Psoas muscle (tissue), 8 donors: ENCODE measurements at places on chromosomes 6 and 20. TPM values are rescaled to one million over a fixed set of nuclear protein-coding genes. Genes with fewer than 3 reads are reported as not detected.

DNA sequence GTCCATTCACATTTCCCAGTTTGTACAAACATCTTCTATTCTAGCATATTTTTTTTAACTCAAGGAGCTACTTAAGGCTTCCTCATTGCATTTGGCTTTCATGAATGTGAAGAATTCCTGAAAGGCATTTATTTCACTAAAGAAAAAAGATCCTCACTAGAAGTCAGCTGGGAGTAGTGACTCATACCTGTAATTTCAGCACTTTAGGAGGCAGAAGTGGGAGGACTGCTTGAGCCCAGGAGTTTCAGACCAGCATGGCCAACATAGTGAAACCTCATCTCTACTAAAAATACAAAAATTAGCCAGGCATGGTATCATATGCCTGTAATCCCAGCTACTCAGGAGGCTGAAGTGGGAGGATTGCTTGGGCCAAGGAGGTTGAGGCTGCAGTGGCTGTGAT, 30.9 kb upstream of the XRN2 start:
- no peak for DNase-seq
- no peaks in the 10 kb centered on the region for H3K4me1 ChIP-seq
- H3K4me3 ChIP-seq = no peak overlapping the region
- no peak overlapping the region for H3K27ac ChIP-seq
- H3K36me3 ChIP-seq = no peaks in the 10 kb centered on the region

DNA sequence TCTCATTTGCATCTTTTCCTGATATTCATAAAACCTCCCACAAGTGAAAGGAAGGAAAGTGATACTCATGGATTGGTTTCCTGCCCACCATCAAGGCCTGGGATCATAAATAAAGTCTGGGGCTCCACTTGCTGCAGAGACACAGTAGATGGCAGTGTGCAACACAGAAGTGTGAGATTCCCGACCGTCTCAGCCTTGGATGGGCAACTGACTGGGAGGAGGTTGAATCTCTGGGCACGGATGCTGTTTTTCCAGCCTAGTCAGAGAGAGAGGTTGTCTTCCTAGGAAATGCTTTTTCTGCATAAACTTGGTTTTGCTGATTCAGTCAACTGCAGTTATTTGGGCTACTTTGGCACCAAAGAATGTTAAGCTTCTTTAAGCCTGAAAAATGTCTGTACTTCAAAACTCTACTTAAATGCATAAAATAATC, 9.9 kb upstream of the RFPL4B start:
- no peaks in the 10 kb centered on the region for H3K36me3 ChIP-seq
- H3K27ac ChIP-seq = no peak overlapping the region
- no peak overlapping the region for H3K4me3 ChIP-seq
- H3K27me3 ChIP-seq = no peaks in the 10 kb centered on the region
- H3K4me1 ChIP-seq = no peaks in the 10 kb centered on the region

Gene SRXN1
- polyA plus RNA-seq = 172 TPM

GRCh38 chr20:25863536-25864325, 167.1 kb upstream of the ZNF337 start:
- no peaks in the 10 kb centered on the region for H3K27me3 ChIP-seq
- H3K27ac ChIP-seq = no peak overlapping the region
- peaks cover 6% of the 10 kb centered on the region for H3K4me1 ChIP-seq
- H3K36me3 ChIP-seq = no peaks in the 10 kb centered on the region
- DNase-seq = no peak

Gene DEFB110
- polyA plus RNA-seq = not detected

DNA sequence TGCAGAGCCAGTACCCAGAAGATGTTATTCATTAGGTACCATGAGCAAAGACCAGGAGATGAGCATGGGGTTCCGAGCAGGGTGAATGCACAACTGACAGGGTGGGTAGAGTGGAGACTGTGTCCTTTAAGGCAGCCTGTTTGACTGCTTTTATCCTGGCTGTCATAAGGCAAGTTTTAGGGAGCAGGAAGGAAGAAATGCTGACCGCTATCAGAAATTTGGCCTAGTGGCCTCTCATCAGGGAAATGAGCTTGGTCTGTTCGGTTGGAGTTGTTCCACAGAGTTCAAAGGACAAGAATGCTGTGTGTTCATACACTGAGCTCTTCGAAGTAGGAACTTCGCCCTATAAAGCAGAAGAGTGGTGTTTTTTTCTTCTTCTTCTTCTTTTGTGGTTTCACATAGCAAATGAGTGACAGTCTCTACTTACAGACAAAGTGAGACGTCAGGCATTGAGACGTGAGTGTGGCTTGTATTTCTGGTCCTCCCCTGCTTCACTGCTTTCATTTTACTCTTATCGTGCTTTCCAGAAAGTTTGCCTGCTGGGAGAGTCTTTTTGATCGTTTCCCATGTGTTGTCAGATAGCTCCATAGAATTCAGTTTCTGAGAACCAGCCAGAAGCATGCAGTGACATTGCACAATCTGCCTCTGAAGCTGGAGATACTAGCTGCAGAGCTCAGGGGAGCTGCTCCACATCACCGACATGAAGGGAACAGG, at the start of gene CASS4:
CASS4 (plus strand) TSS at position 502 of the 714 bp plus-strand sequence; CDS start at position 701, 199 bp downstream.
- H3K27ac ChIP-seq = no peak within 1 kb of the TSS
- peaks cover 3% of the 10 kb centered on the region for H3K36me3 ChIP-seq
- H3K4me1 ChIP-seq = no peaks in the 10 kb centered on the region
- H3K27me3 ChIP-seq = no peaks in the 10 kb centered on the region
- peak within 1 kb of the TSS; percentile 26 for H3K4me3 ChIP-seq

DNA sequence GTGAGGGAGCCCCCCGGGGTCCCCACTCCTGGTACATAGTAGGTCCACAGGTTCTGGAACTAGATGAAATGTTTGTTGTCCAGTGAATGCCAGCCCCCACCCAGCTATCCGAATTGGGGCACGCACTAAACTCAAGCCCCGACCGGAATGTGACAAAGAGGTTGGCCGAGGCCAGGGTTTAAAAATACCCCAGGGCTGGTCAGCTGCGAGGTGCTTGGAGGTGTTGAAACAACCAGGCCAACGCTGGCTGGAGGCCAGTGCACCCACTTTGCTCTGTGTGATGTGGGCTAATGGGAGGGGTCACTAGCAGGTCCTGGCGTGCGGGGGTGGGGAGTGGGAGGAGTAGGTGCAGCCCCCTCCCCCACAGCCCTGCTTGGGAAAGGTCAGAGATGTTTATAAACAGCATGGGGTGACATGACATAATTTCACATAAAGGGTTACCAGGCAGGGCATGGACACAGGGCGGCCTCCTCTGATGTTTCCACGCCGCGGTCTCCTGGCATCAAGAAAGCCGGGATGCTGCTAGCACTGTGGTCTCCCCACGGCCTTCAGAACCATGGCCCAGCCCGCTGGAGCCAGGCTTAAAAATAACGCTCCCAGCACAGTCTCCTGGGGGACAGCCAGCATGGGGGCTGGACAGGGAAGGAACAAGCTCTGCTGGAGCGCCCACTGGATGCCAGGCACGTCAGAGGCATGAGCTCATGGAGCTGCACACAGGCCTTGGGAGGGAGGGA, 111.2 kb upstream of the PTPN1 start:
- H3K36me3 ChIP-seq = no peaks in the 10 kb centered on the region
- H3K4me1 ChIP-seq = peaks cover 67% of the 10 kb centered on the region
- peak; percentile 86 for DNase-seq
- H3K27me3 ChIP-seq = no peaks in the 10 kb centered on the region
- H3K4me3 ChIP-seq = peak overlapping the region; percentile 36
- H3K27ac ChIP-seq = peak overlapping the region; percentile 97
